ENCODE measurements at places on chromosomes 5 and 9.

DNA sequence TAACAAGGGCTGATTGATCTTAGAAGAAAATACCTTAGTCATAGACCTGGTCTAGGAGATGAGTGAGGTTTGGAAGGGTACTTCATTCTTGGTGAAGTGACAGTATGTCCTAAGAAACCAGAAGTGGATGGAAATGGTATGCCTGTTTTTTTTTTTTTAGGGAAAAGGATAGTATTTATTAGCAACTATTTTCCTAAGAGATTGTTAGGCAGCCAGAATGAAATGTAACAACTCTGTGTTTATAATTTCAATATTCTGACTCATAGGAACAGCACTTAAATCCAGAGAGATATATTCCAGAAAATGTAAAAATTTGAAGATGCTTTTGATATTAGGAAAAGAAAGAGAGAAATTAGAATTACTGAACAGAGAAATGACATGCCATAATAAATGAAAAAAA lies 21.2 kb upstream of the ARL14EPL start:
- DNase-seq, result no peak

DNA sequence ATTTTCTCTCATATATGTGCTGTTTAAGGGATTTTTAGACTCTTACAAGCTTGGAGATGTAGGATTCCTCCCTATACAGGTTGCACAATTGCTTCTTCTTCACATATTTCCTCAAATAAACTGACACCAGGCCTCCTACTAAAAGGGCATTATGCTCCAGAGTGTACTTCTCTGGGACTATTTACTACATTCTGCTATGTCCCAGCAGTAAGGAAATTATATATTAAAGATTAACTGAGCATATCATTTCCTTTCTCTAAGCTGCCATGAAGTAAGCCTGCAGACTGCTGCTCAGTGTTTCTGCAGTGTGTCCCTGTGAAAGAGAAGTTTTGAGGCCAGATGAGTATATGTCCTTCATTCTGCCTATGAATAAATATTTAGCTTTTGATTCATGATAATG lies 356.9 kb upstream of the NUDT12 start:
- DNase-seq, result no peak

DNA sequence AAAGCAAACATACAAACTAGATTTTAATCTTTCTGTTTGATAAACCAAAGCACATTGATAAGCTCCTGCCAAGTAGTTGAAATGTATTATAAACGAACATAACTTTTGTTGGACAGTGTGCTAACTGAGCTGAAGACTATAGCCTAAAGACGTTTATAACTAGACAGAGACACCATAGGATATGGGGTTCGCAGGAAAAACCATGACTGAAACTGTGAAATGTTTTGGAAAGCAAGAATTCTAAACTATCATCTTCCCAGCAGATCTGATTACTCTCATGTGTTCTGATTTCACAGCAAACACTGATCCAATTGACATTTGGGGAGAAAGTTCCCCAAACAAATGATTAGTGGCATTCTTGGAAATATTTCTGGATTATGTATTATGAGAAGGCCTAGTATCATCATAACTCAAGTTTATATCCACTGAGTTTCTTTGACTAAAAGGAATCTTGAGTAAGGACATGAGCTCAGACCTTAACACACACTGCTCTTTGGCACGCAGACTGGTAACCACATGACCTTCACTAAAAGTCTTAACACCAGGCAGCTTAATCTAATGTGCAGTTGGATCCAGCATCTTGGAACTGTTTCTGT lies 375.2 kb downstream of the ZNF608 start:
- DNase-seq, result no peak

DNA sequence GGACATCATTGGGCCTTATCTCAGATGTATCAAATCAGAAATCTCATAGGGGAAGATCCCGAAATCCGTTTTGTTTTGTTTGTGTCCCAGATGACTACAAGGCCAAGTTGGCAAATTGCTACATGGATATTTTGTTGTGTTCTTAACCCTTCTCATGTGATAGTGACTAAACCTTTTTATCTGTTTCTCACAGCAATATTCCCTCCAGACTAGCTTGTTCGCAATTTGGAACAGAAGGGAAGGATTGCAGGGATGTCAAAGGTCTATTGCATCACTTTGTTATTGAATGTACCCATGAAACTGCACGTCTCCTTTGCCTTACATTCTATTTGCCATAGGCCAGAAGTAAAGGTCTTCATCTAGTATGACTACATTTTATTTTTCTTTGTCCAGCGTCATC lies 453.9 kb downstream of the NFIB start:
- DNase-seq, result no peak

- no peak for DNase-seq
Observed at GRCh38 chr5:168826246-168826725, 247.1 kb upstream of the PANK3 start.

- no peak for DNase-seq
Observed at GRCh38 chr9:112905084-112905483, 14.4 kb upstream of the SLC46A2 start.

DNA sequence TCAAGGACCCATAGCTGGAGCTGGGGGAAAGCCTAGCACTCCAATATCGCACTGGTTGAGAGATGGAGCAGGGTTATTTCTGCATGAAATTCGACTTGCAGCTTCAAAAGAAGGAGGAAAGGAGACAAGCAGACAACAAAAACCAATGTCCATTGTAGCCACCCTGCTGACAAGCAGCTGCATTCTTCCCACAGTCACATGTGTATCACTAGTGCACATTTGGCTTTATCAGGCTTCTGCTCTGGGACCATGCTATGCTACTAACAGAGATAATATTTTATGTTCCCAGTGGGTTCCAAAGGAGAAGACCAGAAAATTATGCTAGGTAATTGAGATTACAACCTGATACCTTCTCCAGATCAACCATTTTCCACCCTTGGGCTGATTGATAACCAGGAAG lies 59.7 kb downstream of the MFAP3 start:
- no peak for DNase-seq

GRCh38 chr5:169637085-169637548 lies at the start of gene DOCK2:
DOCK2 (plus strand) TSS chr5:169637275; CDS start chr5:169637327, 52 bp downstream.
- peak; percentile 50 for DNase-seq

- no peak for DNase-seq
Observed at GRCh38 chr9:92775466-92775865, 10.8 kb upstream of the BICD2 start.

DNA sequence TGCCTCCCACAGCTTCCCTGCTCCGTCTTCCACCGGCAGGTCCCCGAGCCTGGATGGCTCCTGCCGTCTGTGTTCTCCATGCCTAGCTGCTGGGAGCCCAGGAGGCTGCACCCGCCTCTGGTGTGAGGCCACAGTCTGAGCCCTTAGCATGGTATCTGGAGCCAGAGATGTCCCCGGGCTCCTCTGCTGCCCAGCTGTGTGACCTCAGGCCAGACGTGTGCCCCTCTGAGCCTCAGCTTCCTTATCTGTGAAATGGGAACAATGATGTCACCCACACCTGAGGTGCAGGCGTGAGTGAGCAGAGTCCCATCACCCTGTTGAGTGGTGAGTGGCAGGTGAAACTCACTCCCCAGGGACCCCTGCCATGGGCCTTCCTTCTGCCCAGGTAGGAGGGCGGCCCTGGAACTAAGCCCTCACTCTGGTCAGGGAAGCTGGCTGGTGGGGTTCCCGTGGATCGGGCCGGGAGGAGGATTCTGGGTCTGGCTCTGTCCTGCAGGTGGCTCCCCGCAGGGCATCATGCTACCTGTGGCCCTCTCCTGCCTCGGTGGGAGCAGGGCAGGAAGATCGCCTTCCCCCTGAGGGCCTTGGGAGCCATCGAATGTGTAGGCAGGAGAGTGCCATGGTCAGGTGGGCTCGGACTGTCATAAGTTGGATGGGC lies 239.0 kb downstream of the PBX3 start:
- no peak for DNase-seq

DNA sequence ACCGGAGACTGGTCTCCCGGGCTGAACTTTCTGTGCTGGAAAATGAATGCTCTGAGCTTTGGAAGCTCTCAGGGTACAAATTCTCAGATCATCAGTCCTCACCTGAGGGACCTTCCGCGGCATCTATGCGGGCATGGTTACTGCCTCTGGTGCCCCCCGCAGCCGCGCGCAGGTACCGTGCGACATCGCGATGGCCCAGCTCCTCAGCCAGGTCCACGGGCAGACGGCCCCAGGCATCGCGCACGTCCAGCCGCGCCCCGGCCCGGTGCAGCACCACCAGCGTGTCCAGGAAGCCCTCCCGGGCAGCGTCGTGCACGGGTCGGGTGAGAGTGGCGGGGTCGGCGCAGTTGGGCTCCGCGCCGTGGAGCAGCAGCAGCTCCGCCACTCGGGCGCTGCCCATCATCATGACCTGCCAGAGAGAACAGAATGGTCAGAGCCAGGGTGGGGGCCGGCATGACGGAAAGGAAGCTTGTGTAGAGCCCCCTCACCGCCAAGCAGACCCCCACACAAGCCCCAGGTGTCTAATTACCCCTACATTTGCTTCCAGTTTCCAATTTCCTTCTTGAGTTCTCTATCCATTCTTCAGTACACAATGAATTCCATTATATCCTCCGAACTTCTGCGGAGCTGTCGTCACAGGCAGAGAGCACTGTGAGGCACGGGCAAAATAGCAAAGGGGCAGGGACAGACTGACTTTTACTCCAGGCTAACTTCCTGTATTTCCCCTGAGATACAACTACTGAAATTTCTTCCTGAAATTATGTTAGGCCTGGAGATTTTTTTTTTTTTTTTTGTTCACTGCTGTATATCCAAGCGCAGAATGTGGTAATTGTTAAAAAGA lies 23.2 kb downstream of the CDKN2A start:
- DNase-seq, result no peak

DNA sequence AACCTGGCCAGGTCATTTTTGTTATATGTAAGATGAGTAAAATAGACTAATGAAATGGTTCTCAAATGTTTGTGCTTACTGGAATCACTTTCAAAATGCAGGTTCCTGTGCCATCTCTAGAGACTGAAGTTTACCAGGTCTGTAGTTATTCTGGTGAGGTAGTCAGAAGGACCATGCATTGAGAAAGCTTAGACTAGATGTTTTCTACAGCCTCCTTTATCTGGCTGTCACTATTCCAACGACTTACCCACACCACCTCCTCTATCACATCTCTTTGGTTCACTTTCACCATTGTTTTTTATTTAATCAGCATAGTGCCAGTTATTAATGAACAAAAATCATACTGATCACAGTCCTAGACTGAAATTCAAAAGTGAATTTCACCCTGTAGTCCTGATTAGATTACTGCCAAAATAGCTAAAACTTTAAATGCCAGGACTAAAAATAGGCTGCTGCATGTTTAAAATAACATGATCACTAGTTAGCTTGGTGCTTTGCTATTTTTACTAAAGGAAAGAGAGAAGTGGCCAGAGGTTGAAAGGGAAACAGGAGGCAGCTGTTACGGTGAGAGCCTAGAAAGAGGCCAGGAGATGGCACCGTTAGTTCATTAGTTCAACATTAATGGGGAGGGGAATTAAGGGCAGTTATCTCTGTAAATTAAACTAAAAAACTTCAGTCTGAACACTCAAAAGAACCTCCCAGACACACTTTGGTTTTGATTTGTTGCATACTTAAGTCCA lies 13.9 kb upstream of the FNIP1 start:
- DNase-seq, result no peak

DNA sequence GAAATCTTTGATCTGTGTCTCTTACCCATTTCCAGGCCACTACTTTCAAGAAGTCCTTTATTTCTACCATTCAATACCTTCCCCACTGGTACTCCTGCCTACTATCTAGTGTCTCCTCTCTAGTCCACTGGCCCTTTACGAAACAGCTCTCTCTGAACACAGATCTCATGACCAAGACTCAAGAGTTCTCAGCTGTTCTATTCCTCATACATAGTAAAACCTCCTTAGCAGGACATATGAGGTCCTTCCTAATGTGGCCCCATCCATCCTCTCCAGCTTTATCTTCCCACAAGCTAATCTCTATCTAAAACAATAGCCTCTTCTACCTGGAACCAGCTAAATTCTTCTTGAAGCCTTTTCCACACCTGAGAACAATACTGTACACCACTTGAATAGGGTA lies 2.6 kb downstream of the TEX10 start:
- no peak for DNase-seq

- no peak for DNase-seq
Observed at GRCh38 chr5:77292026-77292757, 81.7 kb downstream of the PDE8B start.

DNA sequence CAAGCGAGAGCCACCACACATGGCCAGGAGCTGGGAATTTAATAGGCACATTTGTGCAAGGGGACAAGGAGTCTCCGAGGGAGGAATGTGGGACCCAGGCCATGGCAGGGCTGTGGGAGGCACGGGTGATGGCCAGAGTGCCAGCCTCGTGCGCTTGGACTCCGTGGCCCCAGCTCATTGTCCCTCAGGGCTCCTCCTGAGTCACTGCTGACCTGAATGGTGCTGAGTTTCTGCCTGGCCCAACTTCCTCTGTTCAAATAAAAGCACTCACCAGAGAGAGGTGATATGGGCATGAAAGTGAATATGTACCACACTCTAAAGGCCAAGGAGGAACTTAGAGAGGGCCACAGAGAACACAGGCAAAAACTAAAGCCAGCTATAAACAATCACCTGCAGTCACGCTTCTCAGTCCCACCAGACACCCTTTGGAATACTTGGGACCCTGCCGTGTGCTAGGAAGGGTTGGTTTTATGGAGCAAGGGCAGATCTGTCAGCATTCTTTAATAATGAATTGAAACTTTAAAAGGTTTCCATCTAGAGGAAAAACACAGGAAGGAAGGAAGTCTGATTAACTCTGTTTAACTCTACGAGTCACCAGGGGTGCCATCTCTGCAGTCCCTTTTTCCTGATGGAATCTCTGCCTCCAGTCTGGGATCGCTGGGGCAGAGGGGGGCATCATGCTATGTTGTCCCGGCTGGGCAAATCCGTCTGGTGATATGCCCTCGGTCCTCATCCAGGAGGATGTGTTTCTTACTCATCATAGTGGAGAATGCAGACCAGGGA lies 25.1 kb upstream of the UBE2QL1 start:
- DNase-seq, result no peak

- DNase-seq, result peak; percentile 94
Observed at GRCh38 chr9:96449845-96450612, at the start of gene HABP4. HABP4 (plus strand) TSS chr9:96450169; CDS start chr9:96450280, 111 bp downstream.

- no peak for DNase-seq
Observed at GRCh38 chr9:136802321-136802720, 5.4 kb upstream of the RABL6 start.

GRCh38 chr5:116908537-116908936 lies 333.9 kb upstream of the SEMA6A start:
- DNase-seq, result no peak

GRCh38 chr9:25225938-25226760 lies 452.1 kb downstream of the TUSC1 start:
- DNase-seq, result no peak

DNA sequence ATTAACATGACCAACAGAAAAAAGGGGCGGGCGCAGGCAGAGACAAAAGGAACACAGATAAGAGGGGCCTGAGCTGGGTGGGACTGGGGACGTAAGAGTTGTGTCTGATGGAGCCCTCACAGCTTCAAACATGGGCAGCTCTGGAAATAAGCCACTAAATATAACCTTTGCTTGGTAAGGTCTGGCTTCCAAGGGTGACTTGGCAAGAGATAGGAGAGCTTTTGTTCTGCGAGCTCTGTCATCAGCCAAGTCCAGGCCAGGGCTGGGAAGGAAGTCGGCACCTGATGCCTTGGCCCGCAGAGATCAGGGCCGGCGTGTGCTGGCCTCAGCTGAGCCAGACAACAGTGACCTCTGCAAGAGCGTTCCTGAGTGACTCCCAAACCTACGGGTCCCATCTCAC lies 11.8 kb downstream of the TRUB2 start:
- no peak for DNase-seq
